A549 treated with CORT108297 at 1 μM for 4 hours (cell line): ENCODE measurements at places on chromosomes 1 and 21. TPM values are rescaled to one million over a fixed set of nuclear protein-coding genes. Genes with fewer than 3 reads are reported as not detected.

KCNH1 gene
- 2.1 to 3.5 TPM (median 2.6 TPM) in 5 replicates for total RNA-seq

LCE1C gene
- not detected in 5 replicates for total RNA-seq

IGFN1 gene
- total RNA-seq, result 0.65 to 1.4 TPM (median 0.99 TPM) in 5 replicates

CD5L gene
- total RNA-seq, result not detected in 5 replicates

RIPK4 gene
- total RNA-seq, result 13.4 to 17.3 TPM (median 15.3 TPM) in 5 replicates

PADI2 gene
- 0.98 to 1.5 TPM (median 1.3 TPM) in 5 replicates for total RNA-seq

DNAH14 gene
- total RNA-seq, result 14.2 to 18.7 TPM (median 15.2 TPM) in 5 replicates

PEAR1 gene
- total RNA-seq, result 7.8 to 11.1 TPM (median 9.9 TPM) in 5 replicates

TDRD5 gene
- 0.03 to 0.06 TPM (median 0.05 TPM) in 4 of 5 replicates, not detected in the other for total RNA-seq

GIPC2 gene
- 0.02 to 0.05 TPM (median 0.03 TPM) in 4 of 5 replicates, not detected in the other for total RNA-seq

NPHS2 gene
- total RNA-seq, result not detected in 5 replicates

HP1BP3 gene
- total RNA-seq, result 87.7 to 154 TPM (median 115 TPM) in 5 replicates

NFASC gene
- total RNA-seq, result 1.5 to 1.6 TPM (median 1.5 TPM) in 5 replicates

TTC22 gene
- not detected in 5 replicates for total RNA-seq

TRPM2 gene
- 7.0 to 11.9 TPM (median 9.0 TPM) in 5 replicates for total RNA-seq
